ENCODE measurements at places on chromosomes 7 and 10.

DNA sequence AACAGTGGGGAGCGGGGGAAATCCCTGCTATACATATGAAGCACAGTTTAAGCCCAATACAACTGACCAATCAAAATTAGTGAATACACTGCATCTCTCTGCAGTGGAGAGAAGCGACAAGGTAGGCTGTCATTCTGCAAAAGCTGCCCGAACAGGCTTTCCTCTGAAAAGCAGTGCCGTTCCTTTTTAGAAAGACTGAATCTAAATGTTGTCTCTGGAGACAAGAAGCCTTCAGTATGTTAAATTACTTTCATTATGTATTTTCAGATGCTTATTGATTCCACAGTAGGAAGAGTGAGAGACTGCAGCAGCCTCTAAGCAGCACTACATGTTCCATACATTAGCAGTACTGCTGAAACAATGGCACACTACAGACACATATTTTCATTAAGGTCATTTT lies at the start of gene GPR22:
Gene GPR22 (plus strand): TSS at position 129 of the 400 bp plus-strand sequence. CDS start 4,004 bp downstream, outside the sequence.
- DNase-seq: no peak

GRCh38 chr7:92793656-92794205 lies 42.6 kb downstream of the CDK6 start:
- no peak for DNase-seq

DNA sequence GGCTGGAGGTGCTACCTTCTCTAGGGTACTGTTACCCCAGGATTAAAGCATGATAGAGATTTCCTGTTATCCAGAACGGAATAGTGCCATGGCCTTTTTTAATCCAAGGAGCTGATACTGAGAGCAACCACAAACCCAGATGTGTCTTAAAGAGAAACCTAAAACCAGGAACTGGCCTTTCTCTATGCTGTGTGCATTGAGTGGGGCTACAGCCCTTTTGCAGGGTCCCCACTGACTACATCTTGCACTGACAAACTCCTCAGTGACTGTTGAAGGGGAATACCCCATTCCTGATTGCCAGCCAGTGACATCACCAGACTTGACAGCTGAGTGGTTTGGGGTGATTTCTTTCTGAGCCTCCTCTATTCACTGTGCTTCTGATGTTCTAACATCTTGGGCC lies 81.9 kb upstream of the CAPZA2 start:
- DNase-seq: no peak

- no peak for DNase-seq
Observed at GRCh38 chr10:131832056-131832685, 68.6 kb upstream of the PPP2R2D start.
